ENCODE measurements at places on chromosomes 2 and 18. TPM values are rescaled to one million over a fixed set of nuclear protein-coding genes. Genes with fewer than 3 reads are reported as not detected.
A peak's percentile ranks its signal among the peaks of the same experiment; 100 is the strongest.

- ATAC-seq, result peak; percentile 66
Measured at GRCh38 chr2:136008205-136008865, 22.9 kb upstream of the DARS1 start.

DNA sequence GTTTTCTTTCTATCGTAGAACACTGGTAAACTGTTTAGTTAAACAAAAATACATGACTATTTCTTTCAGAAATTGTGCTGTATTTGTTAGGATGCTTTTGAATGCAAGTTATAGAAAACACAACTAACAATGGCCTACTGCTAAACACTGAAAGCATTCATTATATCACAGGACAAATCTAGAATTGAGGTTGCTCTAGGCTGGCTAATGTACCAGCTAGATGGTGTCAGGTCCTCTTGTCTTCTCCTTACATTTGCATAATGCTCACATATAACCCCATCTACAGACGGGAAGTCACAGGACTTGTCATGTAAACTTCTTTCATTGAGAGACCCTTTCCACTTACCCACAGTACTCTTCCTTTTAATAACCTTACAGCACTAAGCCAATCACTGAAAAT lies 586.8 kb downstream of the DSC3 start:
- ATAC-seq, result no peak

The LYPD1 gene
- 1.6 TPM for total RNA-seq

The GAD1 gene
- 1.1 TPM for total RNA-seq

The COL4A4 gene
- 0.24 TPM for total RNA-seq

The MYL1 gene
- total RNA-seq, result 0.44 TPM

- ATAC-seq, result peak; percentile 24
Measured at GRCh38 chr18:23196119-23197007, 61.1 kb downstream of the CABLES1 start.

DNA sequence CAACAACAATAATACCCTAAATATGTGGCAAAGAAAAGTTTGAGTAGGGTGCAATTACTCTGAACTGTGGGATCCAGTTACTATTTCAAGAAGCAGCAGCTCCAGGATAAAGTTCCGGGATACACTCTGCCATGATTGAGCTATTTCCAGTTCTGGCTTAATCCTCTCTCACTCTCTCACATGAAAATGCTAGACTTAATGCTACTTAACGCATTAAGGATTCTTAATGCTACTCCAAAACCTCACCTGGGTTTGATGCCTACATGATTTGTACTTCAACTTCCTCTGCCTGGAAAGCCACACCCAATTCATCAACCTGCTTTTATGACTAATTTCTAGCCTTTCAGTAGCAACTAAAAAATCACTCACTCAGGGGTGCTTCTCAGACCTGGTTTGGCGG lies 151.1 kb upstream of the HNMT start:
- ATAC-seq, result peak; percentile 86

DNA sequence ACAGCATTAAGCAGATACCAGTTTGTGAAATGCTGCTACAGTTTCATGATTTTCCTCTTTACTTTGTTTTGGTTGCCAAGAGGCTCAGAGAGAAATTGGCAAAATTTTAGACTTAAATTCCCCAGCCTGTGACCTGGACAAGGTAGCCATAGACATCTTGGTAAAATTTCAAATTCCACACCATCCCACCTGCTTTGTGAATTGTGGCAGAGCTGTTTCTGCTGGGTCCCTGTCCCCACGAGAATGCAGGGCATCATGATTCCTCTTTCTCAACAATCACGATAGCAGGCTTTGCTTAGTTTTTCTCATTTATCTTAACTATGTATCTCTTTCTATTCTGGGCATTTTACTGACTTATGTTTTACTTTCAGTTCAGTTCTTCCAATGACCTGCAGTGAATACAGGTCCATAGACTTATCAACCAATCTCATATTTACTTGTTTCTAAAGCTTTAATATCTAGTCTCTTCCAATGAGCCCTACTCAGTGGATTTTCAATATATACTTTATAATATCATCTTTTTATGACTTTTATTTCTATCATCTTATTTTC lies 351.6 kb downstream of the SOCS6 start:
- no peak for ATAC-seq

DNA sequence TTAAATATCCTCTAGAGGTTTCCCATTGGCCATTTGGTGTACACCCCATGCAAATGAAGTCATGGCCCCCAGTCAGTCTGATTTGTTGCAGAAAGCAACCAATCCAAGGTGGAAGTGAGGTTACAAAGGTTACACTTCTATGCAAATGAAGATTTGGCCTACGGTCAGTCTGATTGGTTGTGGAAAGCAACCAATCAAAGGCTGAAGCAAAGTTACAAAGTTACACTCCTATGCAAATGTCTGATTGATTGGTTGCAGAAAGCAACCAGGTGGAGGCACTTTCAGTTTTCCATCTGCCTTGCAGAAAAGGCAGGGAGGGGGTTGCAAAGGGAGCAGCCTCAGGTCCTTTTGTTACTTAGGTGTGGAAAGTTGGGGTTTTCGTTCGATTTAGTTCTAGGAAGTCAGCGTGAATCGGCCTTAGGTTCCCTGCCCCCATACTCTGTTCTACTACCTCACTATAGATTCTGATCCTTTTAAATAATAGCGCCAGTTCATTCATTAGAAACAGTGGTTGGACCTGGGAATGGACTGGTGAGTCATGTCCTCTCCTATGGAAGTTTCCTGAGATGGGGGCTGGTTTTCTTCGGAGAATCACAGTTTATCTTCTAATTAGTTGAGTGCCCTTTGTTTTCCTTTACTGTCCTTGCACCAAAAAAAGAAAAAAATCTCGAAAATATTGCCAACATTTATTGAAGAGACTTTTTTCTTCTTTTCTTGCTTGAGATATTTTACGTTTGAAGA lies 279.5 kb downstream of the AGAP1 start:
- no peak for ATAC-seq

GRCh38 chr18:59988098-59988706 lies 88.4 kb downstream of the PMAIP1 start:
- ATAC-seq, result peak; percentile 36

The KLHL30 gene
- total RNA-seq, result 0.08 TPM

- ATAC-seq, result no peak
Measured at GRCh38 chr18:44025421-44025820, 655.3 kb upstream of the SETBP1 start.

GRCh38 chr18:23541349-23542093 lies 38.2 kb downstream of the RMC1 start:
- ATAC-seq, result no peak

The SCG2 gene
- 0.12 TPM for total RNA-seq

GRCh38 chr2:138621139-138621538 lies 119.6 kb downstream of the SPOPL start:
- ATAC-seq, result no peak

The ITM2C gene
- total RNA-seq, result 7.3 TPM

GRCh38 chr2:121232626-121233265 lies 52.3 kb downstream of the TFCP2L1 start:
- ATAC-seq, result no peak

GRCh38 chr2:73821227-73821626 lies 7.5 kb upstream of the STAMBP start:
- ATAC-seq, result no peak

All from esophagus mucosa (tissue), 1 donor.